HepG2 (cell line): ENCODE measurements at places on chromosomes 12 and 14. TPM values are rescaled to one million over a fixed set of nuclear protein-coding genes. Genes with fewer than 3 reads are reported as not detected.

DNA sequence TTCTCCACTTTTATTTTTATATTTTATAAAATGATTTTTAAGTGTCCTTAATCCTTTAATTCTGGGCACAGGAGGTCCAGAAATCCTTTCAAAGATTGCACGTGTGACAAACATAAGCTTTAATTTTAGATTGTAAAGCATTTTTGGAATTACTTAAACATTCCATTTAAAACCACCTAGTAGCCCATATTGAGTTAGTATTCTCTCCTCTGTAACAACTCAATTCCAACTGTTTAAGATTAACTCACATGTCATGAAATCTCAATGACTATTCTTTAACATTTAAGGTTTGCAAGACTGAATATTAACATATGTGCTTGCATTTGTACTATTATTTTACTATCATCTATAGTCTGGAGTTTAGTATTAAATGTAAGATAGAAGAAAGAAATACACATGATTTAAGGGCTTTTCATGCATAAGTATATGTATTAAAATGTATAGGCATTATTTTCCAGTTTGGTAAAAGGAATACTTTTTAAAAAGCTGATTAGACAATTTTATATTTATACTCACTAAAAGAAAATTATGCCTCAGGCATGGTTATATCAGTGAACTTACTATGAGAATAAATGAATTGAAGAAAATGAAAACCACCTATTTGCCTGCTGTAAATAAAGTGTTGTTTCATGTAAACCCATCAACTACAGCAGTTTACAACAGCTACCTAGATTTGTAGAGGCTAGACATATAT, 776.9 kb downstream of the SLC6A15 start:
- no peak for DNase-seq

GRCh38 chr12:26226122-26226521, 30.7 kb downstream of the SSPN start:
- DNase-seq = no peak

DNA sequence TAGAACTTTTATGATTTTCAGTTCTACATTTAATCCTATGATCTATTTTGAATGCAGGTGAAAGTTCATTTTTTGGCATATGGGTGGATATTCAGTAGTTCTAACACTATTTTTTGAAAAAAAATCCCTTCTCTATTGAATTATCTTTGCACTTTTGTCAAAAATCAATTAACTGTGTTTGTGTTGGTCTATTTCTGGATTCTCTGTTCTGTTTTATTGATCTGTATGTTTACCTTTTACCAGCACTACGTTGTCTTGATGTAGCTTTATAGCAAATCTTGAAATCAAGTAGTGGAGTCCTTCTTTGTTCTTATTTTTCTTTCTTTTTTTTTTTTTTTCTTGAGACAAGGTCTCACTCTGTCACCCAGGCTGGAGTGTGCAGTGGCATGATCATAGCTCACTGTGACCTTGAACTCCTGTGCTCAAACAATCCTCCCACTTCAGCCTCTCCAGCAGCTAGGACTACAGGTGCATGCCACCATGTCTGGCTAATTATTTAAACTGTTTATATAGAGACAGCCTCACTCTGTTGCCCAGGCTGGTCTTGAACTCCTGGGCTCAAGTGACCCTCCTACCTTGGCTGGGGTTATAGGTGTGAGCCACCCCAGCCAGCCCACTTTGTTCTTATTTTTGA, 31.9 kb downstream of the SLC39A9 start:
- peak; percentile 64 for DNase-seq

- DNase-seq = no peak
Measured at GRCh38 chr14:31391977-31392503, 28.3 kb downstream of the HEATR5A start.

The FOXA1 gene
- 58.1 and 58.6 TPM in 2 replicates for total RNA-seq
